ENCODE measurements at places on chromosomes 13 and 19.

GRCh38 chr19:49597703-49597974 is 6.7 kb downstream of the PRR12 start:
- DNase-seq, result no peak

GRCh38 chr13:24631922-24632321 is 48.3 kb upstream of the ATP12A start:
- no peak for DNase-seq

DNA sequence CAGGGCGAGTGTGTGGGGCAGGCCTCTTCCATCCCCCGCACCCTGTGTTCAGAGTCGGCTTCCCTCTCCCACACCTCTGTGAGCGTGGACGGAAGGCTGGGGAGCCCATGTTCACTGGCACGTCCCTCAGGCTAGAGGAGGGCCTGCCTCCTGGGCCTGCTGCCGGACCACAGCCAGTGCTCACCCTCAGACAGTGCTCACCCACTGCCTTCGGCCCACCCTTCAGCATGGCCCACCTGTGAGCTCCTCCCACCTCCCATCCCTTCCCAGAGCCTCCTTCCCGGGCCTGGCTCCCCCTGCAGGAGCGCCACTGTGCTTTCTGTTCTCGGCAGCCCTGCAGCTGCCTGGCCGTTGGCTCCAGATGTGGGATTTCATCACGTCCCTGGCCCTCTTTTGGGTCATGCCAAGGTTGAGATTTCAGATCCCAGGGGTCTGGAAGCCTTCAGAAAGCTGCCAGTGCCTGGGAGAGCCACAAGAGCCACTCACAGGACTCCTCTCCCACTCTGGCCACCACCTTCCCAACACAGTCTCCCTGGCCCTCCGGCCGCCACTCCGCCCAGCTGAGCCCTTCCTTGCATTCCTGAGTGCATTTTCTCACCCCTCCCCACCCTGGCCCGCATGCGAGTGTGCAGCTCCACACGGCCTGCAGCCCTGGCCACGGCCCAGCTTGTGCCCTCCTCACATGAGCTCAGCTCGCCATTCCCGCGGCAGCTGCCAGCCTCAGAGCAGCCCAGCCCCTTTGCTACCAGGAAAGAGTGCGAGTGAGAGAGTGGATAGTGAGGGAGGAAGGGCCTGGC is 25.3 kb downstream of the CAPN12 start:
- DNase-seq, result no peak

- no peak for DNase-seq
These were observed 19.0 kb downstream of the LYL1 start for GRCh38 chr19:13083627-13084026.

DNA sequence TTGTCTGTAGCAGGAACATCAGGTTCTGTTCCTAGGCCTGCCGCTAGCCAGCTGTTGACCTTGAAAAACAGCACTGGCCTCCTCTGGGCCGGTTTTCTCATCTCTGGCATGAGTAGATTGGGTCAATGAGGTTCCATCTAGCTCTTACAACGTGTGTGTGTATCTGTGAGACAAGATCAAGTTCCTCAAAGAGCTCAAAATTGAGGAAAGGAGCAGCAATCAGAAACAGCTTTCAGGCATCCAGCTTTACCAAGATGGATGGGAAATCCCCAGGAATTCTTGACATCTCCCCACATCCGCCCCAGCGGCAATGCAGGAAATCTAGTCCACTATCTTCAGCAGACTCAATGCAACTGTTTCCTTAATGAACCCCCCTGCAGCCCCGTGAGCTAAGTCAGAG is 4.9 kb downstream of the FLT1 start:
- DNase-seq, result no peak

DNA sequence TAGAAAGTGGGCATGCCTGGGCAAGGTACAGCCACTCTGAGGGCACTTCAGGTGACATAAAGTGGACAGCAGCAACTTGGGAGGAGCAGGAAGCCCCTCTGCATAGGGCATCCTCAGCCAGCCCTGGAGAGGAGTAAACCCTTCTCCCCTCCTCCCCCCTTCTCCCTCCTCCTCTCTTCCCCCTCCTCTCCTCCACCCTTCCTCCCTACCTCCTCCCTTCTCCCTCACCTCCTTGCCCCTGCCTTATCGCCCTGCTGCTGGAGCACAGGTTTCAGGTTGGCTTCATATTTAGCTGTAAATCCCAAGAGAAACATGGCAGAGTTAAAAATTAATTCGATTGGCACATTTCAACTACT is 30.5 kb upstream of the ATP12A start:
- DNase-seq, result no peak

GRCh38 chr19:12886969-12887747 is at the start of gene KLF1:
TSS of gene KLF1 (minus strand) at chr19:12887201. CDS start at chr19:12887140, 61 bp downstream.
- DNase-seq, result no peak

DNA sequence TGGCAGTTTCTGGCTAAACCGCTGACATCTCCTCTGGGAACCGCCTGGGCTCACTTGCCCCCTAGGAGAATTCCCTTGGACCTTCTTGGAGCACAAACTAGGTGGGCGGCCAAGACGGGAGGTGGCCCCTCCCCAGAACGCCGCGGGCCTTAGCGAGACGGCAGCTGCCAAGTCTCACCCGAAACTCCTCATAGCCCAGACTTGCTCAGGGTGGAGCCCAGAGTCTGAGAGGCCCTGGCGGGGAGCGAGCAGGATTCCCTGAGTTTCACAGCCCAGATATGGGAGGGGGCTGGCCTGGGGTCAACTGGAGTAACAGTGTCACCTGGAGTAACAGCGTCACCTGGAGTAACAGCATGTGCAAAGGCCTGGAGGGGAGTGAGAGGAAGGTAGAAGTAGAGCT is 10.1 kb downstream of the TINCR start:
- DNase-seq, result no peak

- no peak for DNase-seq
These were observed 77.2 kb downstream of the TSC22D1 start for GRCh38 chr13:44498969-44499368.

DNA sequence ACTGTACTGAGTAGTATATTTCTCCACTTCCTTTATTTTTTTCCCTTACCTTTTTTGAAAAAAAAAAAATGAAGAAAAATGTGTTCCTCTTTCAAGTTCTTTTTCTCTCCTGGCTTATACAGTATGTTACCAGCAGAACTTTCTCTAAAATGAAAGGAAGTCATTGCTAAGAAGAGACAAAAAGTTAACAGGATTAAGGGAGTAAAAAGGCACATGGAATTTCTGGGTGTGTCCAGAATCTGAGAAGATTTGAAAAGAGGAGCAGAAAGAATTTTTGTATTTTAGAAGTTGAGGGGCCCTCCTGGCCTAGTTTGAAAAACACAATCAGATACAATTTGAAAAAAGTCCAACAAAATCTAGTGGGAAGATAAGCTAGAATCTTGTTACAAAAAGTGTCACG is 21.0 kb upstream of the TRIM13 start:
- no peak for DNase-seq

GRCh38 chr13:94427313-94427953 is 52.0 kb downstream of the DCT start:
- DNase-seq, result no peak

DNA sequence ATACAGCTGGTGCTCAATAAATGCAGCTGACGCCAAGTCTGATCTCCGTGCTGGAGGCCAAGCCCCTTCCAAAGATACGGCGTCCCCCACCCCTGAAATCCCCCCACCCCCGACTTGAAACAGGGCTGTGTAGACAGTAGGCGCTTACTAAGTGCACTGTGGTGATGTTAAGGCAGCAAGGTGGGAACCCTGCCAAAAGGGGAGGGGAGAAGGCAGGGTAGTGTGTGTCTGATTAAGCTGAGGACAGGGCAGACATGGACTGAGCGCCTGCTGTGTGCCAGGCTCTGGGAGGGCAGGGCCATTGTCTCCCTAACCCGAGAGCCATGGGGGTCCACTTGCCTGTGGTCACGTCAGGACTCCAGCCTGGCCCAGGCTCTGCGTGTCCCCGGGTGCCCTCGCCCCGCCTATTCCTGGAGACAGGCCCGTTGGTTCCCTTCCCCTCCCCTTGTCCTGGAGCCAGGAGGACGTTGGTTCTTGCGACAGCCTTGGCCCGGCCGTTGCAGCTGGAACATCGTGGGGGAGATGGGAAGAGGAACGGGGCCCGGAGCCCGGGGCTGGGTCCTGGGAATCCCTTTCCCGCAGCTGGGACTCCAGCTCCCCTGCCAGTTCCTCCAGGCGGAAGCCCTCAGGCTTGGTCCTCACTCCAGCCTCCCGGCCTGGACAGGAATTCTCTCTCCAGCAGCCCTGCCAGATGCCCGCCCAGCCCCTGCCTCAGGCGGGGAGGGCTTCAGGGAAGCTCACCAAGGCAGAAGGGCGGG is 1.7 kb upstream of the ELANE start:
- no peak for DNase-seq

GRCh38 chr19:35851213-35852028 is 883 bp downstream of the NPHS1 start:
- DNase-seq, result no peak

- no peak for DNase-seq
These were observed 2.2 kb downstream of the SBNO2 start for GRCh38 chr19:1171755-1172352.

GRCh38 chr19:2529473-2529918 is 53.6 kb downstream of the GADD45B start:
- no peak for DNase-seq

- no peak for DNase-seq
These were observed 3.8 kb downstream of the F7 start for GRCh38 chr13:113109151-113110047.

- no peak for DNase-seq
These were observed 202.3 kb downstream of the URI1 start for GRCh38 chr19:30144242-30144758.

DNA sequence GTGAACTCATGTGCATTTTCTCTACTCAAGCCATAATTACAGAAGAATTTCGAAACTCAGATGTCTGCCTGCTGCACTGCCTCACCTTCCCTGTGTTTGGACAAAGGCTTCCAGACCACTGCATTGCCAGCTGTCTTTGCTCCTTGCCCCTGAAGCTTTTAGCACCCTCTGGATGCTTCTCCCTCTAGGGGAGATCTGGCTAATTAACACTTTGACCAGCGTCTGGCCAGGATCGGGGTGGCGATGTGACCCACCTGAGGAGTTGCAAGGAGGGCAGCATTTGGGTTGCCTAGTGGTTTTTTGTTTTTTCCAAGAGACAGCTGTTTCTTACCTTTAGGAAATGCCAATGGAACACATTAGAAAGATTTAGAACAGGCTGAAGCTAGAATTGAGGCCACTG is 127.7 kb upstream of the ZNF536 start:
- DNase-seq, result no peak

- no peak for DNase-seq
These were observed 31.4 kb upstream of the C13orf46 start for GRCh38 chr13:114005206-114005724.

DNA sequence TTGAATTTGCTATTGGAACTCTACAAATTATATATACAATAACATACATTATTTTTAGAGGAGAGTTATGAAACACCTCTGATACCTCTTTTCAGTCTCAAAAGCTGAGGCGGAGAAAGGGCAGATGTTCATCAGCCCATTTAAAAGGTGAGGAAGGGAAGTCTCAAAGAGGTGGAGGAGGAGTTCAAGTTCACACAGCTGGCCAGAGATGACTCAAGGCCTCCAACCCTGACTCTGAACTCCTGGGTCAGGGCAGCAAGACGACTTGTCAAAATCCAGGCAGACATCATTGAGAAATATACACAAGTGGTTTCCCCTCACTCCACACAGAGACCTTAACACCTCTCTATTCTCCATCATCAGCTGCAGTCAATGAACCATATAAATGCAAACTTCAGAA is 2.1 kb downstream of the SIAH3 start:
- no peak for DNase-seq

GRCh38 chr13:20559659-20560356 is 7.1 kb upstream of the IFT88 start:
- no peak for DNase-seq

- DNase-seq, result no peak
These were observed 63.0 kb upstream of the ZNF536 start for GRCh38 chr19:30309176-30309575.

- no peak for DNase-seq
These were observed 532.5 kb downstream of the DIAPH3 start for GRCh38 chr13:59631271-59631670.

- DNase-seq, result peak; percentile 71
These were observed 62.0 kb downstream of the GPR12 start for GRCh38 chr13:26698392-26699196.

- DNase-seq, result no peak
These were observed 1.1 kb downstream of the RBM26 start for GRCh38 chr13:79404985-79405384.

- no peak for DNase-seq
These were observed 7.8 kb downstream of the CIC start for GRCh38 chr19:42276821-42277220.

DNA sequence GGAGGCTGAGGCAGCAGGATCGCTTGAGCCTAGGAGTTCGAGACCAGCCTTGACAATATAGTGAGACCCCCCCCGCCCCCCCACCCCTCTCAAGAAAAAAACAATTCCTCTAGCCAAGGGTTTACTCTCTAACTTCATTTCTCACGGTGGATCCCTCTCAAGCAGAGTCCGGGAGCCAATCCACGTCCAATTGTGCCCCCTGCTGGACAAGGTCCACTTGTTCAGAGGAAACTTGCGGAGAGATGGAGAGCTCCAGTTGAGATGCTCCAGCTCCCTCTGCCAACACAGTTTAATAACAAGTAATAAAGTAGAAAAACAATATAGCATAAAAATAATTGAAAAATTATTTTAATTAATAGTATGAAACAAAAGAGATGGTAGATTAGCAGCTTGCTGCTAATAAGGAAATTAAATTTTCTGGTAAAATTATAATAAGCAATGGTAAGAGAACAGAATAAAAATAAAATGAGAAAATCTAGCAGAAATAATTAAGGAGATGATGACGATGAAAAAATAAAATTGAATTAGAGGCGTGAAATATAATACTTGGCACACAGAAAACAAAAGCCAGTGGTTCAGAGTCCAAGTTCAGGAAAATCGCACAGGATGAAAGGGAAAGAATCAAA is 14.5 kb upstream of the SIGLEC14 start:
- DNase-seq, result peak; percentile 40

DNA sequence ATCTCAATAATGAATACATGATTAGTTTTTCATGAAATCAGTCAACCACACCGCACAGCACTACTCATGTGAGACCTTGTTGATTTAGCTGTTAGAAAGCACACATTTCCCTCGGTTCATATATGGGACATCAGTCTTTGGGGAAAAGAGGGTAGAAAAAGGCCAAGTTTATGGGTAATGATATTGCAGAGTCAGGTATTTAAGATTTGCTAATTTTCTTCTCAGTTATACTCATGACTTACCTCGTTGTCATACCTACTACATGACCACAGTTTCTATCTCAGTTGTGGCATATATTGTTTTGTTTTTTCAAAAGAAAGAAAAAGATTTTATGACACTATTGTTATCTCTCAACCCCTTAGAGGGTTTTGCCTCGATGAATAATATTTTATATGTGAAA is 165.6 kb downstream of the POU4F1 start:
- DNase-seq, result no peak

Measured in CD4-positive, alpha-beta T cell treated with Interleukin-6 at 100 ng/mL for 8 hours (primary cell).